ENCODE measurements at places on chromosomes 3 and 15.

DNA sequence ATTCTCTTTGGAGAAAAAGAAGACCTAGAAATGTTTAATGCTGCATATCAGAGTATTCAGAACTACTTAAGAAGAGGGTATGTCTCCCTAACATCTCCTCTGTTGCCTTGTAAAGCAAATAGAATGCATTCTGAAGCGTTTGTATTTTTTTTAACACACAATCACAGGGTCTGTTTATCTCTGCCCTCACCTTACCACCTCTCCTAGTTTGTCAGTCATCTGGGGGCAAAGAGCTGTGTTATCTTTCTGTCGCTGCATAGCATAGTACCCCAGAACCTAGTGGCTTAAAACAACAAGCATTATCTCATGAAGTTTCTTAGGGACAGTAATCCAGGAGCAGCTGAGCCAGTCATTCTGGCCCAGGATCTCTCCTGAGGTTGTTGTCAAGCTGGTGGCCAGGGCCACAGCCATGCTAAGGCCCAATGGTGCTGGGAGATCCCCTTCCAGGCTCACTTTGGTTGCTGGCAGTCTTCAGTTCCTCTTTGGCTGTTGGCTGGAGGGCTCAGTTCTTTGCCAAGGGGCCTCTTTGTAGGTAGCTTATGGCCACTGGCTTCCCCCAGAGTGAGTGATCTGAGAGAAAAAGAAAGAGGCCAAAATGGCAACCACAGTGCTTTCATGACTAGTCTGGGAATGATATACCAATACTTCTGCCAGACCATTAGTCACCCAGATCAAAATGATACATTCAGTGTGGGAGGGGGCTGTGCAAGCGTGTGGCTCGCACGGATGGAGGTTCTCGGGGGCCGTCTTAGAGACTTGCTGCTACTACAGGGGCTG lies 17.8 kb downstream of the EDEM1 start:
- DNase-seq = no peak

- DNase-seq = no peak
These were observed 610 bp downstream of the LIPC start for GRCh38 chr15:58432401-58432800.

DNA sequence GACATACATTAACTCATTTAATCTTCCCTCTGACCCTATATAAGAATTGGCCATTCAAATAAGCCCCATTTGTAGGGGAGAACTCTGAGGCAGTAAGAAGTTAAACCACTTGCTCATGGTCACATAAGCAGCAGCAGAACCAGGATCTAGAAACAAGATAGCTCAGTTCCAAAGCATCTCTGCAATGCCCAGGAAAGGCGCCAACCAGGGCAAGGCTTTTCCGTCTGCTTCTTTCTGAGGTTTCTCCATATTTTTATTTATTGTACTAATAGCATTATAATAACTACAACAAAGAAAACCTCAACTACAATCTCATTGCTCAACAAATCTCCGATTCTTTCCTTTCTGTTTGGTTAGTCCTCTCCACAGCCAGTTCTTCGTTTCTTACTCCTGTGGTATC lies 4.3 kb upstream of the UBE2E2 start:
- no peak for DNase-seq

- DNase-seq = no peak
These were observed 369.2 kb downstream of the NSUN3 start for GRCh38 chr3:94431876-94432570.

DNA sequence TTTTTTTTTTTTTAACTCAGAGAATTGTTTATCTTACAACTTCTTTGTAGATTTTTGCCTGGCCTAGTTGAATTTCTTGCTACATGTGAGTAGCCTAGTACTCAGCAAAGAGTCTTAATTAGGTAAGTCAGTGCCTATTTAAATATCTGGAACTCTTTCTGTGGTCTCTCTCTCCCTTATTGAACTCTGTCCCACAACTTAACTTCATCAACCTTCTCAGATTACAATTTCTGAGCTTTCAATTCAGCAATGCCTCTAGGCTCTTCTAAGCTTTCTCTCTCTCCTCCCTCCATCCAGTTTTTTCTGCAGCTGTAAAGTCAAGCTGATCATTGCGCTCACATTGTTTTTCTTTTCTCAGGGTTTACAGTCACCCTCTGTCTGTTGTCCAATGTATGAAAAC lies 517.6 kb upstream of the ROBO1 start:
- no peak for DNase-seq

DNA sequence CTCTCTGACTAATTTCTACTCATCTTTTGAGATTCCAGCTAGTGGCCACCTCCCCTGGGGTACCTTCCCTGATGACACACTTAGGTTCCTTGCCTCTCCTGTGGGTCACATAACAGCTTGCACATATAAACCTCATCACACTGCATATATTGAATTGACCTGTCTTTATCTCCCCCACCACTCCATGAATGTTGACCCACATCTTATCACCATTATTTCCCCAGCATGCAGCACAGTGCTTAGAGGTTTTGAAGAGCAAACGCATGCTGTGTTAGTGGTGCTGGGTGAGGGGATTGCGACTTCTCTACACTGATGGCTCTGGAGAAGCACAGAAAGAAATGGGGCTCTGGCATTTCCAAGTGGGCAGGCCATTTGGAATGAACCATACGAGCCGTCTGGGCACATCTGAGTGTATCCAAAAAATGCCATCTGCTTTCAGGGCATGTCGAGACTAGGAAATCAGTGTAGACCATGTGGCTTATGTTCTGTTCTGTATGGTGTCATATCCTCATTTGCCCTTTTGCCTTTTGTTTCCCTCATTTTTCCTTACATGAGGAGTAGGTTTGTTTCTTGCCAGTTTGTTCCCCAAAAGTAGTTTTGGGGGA lies 333.2 kb upstream of the TRIM42 start:
- DNase-seq = no peak

- DNase-seq = no peak
These were observed 620.0 kb upstream of the ZNF385D start for GRCh38 chr3:22371036-22371435.

Data from COLO829 (cell line).